ENCODE measurements at places on chromosomes 2 and 18.

- no peak for DNase-seq
Observed at GRCh38 chr2:85732467-85733120, 21.2 kb upstream of the ATOH8 start.

DNA sequence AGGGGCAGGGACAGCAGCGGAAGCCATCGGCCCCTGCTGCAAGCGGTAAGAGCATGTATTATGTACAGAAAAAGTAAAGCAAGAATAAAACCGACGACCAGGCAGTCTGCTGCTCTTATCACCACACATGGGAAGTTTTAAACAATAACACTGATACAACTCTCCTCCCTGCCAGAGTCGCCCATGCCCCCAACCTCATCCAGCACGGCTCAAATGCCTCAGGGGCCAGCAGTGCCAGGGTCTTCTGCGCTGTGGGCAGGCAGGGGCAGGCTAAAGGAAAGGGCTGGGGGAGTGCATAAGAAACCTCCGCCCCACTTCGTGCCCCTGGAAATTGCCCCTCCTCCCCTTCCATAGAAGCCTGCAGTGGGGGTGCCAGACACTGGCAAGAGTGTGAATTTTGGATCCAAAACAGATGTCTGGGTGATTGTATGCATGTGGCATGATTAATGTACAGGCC, 10.1 kb downstream of the TEX51 start:
- no peak for DNase-seq

- DNase-seq = no peak
Observed at GRCh38 chr2:46885376-46885775, 30.2 kb downstream of the MCFD2 start.

DNA sequence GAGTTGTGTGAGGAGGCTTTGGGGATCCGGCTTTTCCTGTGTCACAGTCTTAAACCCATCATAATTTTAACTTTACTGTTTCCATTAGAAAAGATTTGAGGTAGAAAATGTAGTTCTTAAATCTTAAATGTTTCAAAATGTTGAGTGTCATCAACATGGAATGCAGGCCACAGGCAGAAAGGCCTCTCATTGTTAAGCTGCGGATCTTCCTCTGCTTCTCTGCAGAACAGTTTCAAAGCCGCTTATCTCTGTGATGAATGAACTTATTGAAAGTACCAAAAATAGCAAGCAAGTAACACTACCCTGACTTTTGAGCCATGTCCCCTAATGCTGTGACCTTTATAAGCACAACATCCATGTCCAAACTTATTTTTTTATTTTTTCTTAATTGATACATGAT, 1645.8 kb downstream of the DPP10 start:
- no peak for DNase-seq

- DNase-seq = no peak
Observed at GRCh38 chr2:221437056-221437455, 135.0 kb downstream of the EPHA4 start.

- no peak for DNase-seq
Observed at GRCh38 chr2:134900151-134900550, 18.5 kb upstream of the CCNT2 start.

- DNase-seq = no peak
Observed at GRCh38 chr2:134170294-134170693, 83.6 kb upstream of the MGAT5 start.

- no peak for DNase-seq
Observed at GRCh38 chr2:175362331-175362730, 180.8 kb upstream of the ATP5MC3 start.

GRCh38 chr2:2933426-2933825, 444.2 kb downstream of the EIPR1 start:
- no peak for DNase-seq

- DNase-seq = no peak
Observed at GRCh38 chr2:31969178-31969577, 41.6 kb downstream of the MEMO1 start.
